ENCODE measurements at places on chromosomes 7 and 10.

GRCh38 chr7:152601305-152601798 lies 74.6 kb downstream of the XRCC2 start:
- no peak for DNase-seq

DNA sequence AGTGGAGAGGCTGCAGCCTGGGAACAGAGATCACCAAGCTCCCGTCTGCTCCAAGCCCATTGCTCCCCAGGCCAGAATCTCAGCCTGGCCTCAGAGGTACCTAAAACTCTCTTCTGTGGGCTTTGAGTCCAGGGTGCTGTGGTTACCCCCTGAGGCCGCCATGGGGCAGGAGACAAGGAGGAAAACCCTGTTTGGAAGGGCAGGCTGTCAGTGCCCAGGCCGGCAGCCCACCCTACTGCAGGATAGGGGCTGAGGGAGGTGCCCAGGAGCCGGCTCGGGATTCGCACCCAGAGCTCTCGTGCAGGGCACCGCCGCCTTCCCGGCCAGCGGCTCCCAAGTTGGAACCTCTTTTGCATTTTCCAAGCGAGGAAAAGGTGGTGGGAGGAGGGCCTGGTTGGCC lies 24.5 kb downstream of the UNCX start:
- no peak for DNase-seq

- DNase-seq = no peak
These were observed 30.6 kb downstream of the SMNDC1 start for GRCh38 chr10:110274072-110274627.

GRCh38 chr7:102215711-102216110 lies 71.0 kb upstream of the SH2B2 start:
- DNase-seq = no peak

DNA sequence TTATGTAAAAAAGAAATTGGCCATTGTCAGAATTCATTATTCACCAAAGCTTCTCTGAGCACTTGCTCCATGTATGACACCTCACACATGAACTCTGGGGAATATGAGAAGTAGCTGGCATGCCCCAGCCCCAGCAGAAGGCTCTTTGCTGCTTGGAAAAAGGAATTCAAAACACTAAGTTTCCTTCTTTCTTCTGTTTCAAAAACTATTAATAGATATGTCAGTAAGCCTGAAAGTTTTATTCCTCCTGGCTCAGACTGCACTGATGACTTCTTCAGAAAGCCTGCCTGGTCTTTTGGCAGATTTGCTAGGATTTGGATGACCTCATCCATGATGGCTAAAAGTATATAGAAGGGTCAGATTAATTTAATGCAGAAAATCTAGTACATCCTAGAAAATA lies 511.0 kb downstream of the GFRA1 start:
- peak; percentile 61 for DNase-seq

GRCh38 chr10:75402486-75403143 lies 1.1 kb upstream of the ZNF503 start:
- DNase-seq = no peak

GRCh38 chr10:11186374-11186773 lies 168.7 kb downstream of the CELF2 start:
- no peak for DNase-seq

DNA sequence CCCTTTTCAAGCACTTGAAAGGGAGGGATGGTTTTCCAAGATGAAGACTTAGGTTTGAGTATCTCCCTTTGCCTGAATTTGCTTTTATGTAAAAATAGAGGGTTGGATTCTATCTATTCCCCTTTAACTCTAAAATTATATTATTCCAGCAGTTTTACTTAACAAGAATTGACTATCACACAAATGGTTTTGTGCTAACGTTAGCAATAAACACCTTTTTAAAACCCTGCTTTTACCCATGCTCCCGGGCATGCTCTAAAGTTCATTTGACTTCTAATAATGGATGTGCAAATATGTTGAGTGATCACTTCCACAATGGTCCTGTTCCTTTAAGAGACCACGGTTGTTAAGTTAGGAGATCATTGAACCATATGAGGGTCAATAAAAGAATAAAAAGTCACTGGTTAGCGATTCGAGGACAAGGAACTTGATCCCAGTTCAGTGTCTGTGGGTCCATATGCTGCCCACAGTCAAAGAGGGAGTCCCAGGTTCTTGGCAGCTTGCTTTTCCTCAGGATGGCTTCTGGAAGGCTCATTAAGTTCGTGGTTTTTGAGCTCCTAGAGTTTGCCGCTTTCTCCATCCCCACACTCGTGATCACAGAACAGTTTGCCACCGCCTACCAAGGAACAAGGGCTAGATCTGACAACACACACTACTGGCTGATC lies at the start of gene TMEM236:
TSS of gene TMEM236 (plus strand) at position 421 of the 665 bp plus-strand sequence. CDS start at position 516, 95 bp downstream.
- no peak for DNase-seq

GRCh38 chr10:11430421-11431215 lies 180.8 kb downstream of the USP6NL start:
- no peak for DNase-seq

GRCh38 chr10:7070950-7071349 lies 339.9 kb downstream of the SFMBT2 start:
- no peak for DNase-seq

DNA sequence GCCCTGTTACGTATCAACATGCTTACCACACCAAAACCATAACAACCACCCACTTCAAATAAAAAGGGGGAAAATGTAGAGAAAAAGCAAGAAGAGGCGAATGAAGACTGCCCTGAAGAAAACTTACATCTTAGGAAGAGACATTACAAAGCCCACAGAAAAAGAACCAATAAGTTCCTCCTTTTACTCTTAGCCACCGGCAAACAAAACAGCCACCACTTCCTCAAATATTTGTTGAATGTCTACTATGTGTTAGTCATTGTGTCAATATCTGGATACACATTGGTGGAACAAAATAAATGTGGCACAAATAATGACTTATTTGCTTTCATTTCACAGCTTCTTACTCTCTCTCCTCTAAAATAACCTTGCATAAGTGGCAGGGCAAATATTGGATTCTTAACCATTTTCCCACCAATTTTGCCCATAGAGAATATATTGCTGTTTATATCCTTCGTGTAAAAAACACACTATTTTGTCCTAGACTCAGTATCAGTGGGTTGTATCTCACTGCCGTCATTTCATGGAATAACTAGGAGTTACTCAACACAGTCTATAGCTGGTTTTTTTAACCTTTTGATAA lies 106.8 kb downstream of the ANK3 start:
- peak; percentile 85 for DNase-seq

DNA sequence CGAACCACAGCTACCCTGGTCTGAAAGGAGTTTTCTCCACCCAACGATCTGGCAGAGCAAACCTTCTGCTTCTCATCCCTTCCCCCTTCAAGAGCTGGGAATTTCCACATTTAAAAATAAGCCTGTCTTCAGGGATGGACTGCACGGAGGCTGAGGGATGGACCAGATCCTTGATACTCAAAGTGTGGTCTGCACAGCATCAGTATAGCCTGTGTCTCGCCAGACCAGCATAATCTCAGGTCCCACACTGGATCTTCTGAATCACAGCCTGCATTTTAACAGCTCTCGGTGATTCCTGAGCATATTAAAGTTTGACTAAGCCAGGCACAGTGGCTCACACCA lies 7.1 kb downstream of the KCNMA1 start:
- DNase-seq = no peak

GRCh38 chr10:5817322-5818047 lies 4.3 kb upstream of the GDI2 start:
- no peak for DNase-seq

- DNase-seq = no peak
These were observed 10.4 kb upstream of the PIP4K2A start for GRCh38 chr10:22724773-22725172.

DNA sequence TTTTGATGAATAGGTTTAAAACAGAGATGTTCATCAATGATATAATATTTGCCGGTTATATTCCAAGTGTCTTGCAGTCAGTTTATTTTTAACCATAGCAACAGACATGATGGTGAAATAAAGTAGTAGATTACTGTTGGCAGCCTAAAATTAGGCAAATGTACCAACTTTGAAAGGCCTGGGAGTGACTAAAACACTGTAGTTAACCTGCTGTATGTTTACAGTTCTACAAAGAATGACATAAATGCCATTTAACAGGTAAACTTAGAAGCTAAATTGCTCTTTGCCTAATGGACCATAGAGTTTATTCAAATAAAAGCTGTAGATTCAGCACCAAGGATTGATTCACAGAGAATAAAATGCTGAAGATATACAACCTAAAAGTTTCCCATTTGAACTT lies 64.1 kb downstream of the PHTF2 start:
- DNase-seq = no peak

- DNase-seq = no peak
These were observed 64.5 kb upstream of the MYL10 start for GRCh38 chr7:101693498-101694091.

- no peak for DNase-seq
These were observed 30.5 kb upstream of the SLF2 start for GRCh38 chr10:100882252-100882651.

- no peak for DNase-seq
These were observed 3.5 kb downstream of the MSMB start for GRCh38 chr10:46042527-46042926.

- DNase-seq = peak; percentile 75
These were observed at the start of gene EGFR for GRCh38 chr7:55018361-55019190. EGFR (plus strand) TSS chr7:55019017; CDS start chr7:55019278, 261 bp downstream.

GRCh38 chr7:70565721-70566370 lies 566.1 kb upstream of the GALNT17 start:
- no peak for DNase-seq

DNA sequence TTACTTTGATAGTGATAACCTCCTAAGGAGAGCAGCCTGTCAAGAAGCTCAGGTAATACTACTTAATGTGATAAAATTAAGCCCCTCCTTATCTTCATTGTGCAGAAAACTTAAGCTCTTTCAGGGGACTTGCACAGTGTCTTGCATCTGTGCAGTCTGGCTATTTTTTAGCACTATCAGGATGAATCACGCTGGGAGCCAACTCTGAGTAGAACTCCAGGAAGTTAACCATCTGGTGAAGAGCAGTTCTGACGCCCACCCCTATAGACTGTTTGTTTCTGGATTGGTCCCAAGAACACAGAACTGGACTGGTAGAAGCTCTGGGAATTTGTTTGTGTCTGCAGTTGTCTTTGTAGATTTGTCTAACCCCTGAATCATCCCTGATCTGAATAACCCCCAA lies 41.9 kb downstream of the AGK start:
- peak; percentile 72 for DNase-seq

GRCh38 chr7:1975179-1975578 lies 257.6 kb downstream of the MAD1L1 start:
- no peak for DNase-seq

GRCh38 chr10:5038101-5038500 lies 34.4 kb upstream of the AKR1C2 start:
- no peak for DNase-seq

DNA sequence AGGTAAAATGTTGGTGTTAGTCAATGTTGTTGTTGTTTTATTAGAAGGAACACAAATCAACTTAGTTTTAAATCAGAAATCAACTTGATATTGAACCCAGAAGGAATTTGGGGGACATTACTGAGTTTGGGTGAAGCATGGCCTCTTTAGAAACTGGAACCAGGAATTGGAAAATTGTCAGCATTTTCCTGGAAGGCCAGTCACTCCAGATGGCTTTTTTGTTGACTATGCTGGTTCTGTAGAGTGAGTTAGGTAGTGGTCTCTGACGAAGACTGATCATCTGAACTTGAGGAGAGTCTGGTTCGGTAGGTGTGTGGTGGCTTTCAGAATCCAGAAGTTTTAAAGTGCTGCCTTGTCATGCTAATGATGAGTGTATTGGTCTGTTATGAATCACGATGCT lies 111.5 kb downstream of the BMPER start:
- DNase-seq = no peak

DNA sequence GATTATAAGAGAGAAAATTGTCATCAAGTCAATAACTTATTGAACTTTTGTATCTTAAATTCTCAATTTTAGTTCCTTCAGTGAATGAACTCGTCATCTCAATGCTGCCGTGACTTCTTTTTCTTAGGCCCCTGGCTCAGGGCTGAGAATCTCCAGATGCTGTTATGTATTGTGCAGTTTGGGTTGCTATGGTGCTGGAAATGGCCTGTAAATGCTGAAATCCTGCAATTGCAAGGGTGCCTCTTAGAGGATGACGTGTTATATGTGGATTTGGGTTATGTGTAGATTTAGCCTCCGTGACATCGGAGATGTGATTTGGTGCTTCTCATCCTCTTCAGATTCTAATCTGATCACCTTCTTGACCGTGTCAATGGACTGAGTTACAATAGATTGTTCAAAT lies 55.7 kb upstream of the ZRANB1 start:
- DNase-seq = peak; percentile 23

DNA sequence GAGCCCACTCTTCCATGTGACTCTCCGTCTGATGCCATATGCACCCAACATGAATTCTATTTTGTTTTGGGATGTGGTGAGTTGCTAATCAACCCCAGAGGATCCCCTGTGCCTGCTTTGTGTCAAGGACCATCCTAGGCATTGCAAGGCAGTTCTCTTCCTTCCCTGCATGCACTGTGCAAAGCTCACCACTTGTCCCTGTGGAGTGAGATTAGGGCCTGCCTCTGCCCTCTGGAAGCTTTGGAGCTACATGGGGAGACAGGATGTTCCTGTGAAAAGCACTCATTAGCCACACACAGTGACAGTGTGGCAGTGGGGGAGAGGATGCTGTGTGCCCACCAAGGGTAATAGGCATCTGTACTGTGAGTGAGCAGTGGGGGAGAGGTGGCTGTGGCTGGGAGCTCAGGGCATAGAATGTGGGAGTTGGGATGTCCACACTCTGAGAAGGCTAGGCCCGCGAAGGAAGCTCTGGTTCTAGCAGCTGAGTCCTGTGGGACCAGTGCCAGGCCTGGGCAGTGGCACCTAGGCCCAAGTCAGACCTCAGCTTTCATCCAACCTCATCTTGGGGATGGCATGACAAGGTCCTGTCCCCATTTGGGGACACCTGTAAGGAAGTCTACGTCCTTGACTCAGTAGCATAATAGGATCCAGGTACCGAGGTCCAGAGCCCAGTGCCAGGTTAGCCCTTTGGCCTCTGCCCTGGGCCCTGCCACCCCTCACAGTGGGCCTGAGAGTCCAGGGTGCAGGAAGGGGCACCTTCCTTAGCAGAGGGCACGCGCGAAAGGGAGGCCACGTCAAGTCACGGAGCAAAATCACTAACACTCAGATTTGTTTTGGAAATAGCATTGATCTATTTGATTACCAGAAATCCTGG lies 6.6 kb downstream of the ADRA2A start:
- no peak for DNase-seq

GRCh38 chr7:147861058-147861716 lies 729.4 kb upstream of the C7orf33 start:
- DNase-seq = peak; percentile 81

DNA sequence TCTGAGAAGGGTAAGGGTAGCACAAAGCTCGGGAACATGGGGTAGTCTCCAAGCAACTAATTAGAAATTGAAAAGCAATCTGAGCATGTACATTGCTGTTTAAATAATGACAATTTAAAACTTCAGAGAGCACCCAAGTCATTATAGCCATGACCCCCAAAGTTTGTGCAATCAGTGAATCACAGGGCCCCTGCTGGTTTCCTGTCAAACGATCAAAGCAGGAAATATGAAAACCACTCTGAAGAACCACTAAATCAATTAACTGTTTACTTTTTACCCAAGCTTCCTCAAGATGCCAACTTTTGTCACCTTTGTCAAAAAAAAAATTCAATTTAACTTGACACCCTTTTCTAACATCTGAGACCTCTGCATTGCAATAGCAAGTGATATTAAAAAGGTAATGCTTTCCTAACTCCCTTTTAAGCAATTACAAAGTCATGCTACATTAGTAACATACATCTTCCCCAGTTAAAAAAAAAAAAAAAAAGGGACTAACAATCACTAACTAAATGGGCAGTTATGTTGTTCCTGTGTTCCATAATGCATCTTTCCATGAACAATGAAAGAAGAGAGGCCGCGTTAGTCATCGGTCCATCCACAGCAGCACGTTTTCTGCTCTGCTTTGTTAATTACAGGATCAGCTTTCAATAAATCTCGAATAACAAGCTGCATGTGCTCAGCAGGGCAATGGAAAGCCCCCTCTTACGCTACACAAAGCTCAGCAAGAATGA lies 80.6 kb downstream of the ETV1 start:
- peak; percentile 36 for DNase-seq
